ENCODE measurements at places on chromosomes 6 and 20.

DNA sequence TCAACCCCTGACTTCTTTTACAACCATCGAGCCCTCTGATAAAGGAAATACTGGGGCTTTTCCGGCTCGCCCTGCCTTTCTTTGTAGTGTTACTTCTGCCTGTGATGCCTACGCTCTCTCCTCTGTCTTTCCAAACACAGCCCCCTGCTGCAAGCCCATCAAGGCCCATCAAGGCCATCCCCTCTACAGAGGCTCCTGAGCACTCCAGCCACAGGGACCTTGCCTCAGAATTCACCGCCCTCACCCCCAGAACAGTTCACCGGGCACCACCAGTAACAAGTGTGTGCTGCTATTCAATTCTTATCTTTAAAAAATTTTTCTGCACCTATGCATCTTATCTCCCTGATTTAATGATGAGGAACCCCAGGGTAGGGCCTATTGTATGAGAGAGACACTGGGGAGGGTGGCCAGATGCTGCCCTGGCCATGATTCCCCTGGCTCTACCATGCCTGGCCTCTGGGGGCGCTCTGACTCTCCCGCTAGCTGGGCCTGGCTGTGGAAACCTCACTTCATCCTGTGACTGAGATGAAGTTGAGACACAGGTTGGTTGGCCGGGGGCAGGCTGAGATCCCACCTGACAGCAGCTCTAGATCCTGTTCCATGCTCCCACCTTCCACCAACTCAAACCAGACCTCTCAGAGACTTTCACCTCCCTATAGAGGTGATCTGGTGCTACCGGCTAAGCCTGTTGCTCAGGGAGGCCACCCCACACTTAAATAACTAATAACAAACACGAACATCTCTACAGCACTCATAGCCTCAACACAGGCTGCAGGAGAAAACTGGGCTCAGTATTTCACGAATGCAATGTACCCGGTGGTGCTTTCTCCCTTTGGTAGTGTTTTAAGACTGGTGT, 19.2 kb upstream of the GLP1R start:
- no peak for DNase-seq

DNA sequence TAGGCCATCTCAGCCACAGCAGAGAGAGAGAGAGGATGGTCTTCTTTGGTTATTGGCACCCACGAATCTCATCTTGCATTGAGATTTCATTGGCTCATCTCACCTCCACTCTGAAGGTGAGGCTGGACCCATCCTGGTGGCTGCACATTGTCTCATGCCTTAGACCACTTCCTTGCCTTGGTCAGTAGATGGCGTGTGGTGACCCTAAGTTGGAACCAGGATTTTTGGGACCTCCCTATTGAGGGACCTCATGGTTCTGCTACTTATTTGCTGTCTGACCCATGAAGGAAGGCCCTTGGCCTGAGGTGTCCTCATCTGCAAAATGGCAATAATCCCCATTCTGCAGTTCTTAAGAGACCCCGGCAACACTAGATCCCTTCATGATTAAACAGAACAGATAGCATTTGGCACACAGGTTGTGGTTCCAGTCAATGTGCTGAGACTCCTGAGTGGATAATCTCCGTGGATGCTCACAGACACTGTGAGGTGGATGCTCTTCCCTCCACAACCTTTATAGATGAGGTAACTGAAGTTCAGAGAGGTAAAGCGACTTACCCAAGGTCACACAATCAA, 21.5 kb upstream of the AAR2 start:
- DNase-seq = no peak

DNA sequence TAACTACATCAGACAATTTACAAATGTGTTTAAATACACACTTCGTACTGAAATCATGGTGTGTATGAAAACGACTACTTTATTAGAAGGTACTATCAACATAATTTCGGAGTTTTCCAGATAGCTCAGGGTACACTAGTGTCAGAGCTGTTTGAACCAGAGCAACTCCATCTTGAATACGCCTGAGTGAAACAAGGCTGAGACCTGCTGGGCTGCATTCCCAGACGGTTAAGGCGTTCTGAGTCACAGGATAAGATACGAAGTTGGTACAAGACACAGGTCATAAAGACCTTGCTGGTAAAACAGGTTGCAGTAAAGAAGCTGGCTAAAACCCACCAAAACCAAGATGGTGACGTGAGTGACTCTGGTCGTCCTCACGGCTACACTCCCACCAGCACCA, 167.6 kb downstream of the THBS2 start:
- no peak for DNase-seq

- no peak for DNase-seq
Observed at GRCh38 chr6:163296835-163297519, 117.5 kb upstream of the QKI start.

- no peak for DNase-seq
Observed at GRCh38 chr6:73655341-73655917, 1.6 kb upstream of the SLC17A5 start.

DNA sequence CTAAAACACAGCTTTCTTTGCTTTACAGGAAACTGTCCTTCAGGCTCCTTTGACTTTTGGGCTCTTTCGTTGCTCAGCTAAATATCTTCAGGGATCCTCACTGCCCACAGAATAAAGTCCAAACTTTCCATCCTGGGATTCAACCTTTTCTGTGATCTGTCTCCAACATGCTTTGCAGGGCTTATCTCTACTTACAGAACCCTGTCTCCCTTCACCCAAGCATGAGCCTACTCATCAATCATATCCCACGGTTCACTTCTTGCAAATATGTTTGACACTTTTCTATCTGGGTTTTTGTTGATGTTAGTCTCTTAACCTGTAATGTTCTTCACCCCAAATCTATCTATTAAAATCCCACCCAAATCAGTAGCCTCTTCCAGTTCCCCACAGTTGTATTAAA, 327.3 kb upstream of the RNF24 start:
- DNase-seq = no peak

DNA sequence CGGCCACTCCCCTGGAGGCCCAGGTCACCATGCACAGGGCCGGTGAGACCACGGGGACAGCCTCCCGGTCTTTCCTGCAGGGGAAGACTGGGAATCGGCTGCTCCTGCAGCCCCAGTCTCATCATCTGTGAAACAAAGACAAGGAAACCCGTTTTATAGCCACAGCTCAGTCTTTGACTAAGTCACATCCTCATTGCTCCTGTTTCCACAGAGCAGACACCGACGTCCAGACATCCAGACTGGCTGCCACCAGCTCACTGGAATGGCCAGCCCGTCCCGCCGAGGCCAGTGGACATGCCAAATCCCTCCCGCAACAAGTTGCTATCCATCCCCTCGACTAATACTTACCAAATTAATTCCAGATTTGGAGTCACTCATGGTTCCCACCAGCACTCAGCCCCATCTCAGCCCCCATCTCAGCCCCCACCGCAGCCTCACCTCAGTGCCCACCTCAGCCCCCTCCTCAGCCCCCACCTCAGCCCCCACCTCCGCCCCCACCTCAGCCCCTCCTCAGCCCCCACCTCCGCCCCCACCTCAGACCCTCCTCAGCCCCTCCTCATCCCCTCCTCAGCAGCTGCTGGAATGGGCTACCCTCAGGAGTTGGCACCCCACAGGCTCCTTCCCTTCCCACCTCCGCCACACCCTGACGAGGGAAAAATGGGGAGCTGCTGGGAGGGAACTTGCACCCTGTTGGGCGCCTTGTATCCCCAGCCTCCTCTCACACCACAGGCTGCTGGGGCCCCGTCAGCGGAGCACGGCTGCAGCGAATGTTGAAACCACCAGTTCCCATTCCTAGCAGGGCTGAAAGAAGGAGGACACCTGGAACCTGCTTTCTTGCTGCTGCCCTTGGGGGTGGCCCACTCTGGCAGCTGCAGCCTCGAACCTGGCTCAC, 48.7 kb downstream of the YTHDF1 start:
- DNase-seq = no peak

- no peak for DNase-seq
Observed at GRCh38 chr6:87827346-87827745, 125.3 kb upstream of the AKIRIN2 start.

DNA sequence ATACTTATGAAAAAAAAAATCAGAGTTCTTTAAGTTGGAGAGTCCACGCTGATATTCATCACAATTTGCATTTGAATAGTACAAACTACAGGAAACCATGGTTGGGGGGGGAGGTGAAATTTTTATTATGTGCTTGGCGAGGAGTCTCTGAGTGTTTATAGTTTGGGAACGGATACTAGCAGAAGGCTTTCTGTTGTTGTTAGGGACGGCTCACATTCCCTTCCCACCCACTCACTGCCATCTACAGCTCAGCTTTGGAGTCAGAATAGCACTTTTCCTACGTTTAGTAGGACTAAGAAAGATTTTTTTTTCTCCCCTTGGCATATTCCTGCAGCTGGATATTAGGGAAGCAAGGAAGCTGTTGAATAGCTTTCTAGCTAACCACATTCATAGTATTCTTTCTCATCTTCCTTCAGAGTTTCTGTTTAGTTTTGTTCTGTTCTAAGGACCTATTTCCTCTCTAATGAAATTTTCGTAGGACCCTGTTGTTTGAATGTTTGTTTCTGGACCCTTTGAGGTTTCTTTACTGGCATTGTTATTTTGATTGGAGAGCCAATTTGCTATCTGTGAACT, 235.1 kb upstream of the ZNF217 start:
- peak; percentile 83 for DNase-seq
